ENCODE measurements at places on chromosomes 4 and X.
A peak's percentile ranks its signal among the peaks of the same experiment; 100 is the strongest.

- DNase-seq: peak; percentile 23
Measured at GRCh38 chr4:173046818-173047217, 121.8 kb upstream of the GALNT7 start.

GRCh38 chrX:141673946-141674345, 24.6 kb downstream of the SPANXD start:
- DNase-seq: no peak

GRCh38 chr4:12844141-12844540, 640.0 kb downstream of the RAB28 start:
- DNase-seq: no peak

DNA sequence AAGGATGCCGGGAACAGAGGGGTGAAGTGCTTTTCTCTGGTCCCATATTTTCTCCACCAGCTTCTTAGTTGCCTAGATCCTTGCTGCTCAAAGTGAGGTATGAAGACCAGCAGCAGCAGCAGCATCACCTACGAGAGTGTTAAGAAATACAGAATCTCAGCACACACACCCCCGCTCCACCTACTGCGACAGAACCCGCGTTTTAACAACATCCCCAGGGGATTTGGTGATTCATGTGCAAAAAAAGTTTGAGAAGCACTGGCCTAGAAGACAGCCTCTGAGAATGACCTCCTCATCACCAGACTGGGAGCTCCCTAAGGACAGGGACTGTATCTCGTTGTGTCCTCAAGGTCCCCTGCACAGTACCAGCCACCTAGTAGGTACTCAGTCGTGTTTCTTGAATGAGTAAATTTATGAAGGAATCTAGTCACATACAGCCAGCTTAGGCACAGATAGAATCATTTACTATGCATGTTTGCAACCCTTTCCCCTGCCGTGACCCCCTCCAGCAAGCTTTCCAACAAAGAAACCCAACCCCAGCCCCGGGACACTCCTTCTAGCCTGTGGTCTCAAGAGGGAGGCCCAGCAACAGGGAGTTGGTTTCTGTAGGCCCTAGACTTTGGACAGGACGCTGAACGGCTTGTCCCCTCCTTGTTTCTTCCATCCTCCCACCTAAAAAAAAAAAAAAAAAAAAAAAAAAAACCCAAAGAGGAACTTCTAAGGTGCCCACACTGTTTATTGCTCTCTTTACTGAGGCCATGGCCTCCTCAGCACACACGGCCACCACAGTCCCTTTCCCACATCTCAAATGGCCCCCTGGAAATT, 21.5 kb downstream of the RTL5 start:
- DNase-seq: no peak

DNA sequence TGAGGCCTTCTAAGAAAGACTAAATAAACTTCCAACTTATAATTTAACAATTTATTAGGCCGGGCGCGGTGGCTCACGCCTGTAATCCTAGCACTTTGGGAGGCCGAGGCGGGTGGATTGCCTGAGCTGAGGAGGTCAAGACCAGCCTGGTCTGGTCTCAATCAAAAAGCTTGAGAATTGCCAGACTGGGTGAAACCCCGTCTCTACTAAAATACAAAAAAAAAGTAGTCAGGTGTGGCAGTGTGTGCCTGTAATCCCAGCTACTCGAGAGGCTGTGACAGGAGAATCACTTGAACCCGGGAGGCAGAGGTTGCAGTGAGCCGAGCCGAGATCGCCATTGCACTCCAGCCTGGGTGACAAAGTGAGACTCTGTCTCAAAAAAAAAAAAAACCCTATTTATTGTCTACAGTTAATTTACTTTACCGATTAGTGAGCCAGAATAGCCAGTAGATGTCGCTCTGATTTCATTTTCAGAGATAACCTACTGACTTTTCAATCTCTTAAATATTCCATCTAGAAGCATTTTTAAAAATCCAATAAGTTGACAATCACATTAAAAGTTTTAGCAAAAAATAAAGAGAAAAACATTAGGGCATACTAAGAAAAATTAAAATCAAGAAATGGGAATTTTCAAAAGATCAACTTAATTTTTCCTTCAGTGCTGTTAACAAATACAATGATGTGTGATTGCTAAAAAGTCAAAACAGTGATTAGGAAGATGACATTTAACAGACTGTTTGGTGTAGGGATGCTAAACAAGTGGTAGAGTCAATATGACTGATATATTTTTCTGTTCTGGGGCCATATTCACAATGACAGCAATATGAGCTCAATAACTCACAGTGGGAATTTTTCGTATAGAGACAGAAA, 4.3 kb upstream of the SHROOM3 start:
- peak; percentile 37 for DNase-seq

GRCh38 chrX:29237972-29238371, 650.7 kb downstream of the IL1RAPL1 start:
- no peak for DNase-seq

- no peak for DNase-seq
Measured at GRCh38 chr4:137794764-137795254, 262.5 kb upstream of the PCDH18 start.

GRCh38 chr4:6372649-6373525, 99.5 kb downstream of the PPP2R2C start:
- peak; percentile 42 for DNase-seq

GRCh38 chr4:40288566-40288965, 46.6 kb upstream of the CHRNA9 start:
- no peak for DNase-seq

- DNase-seq: peak; percentile 20
Measured at GRCh38 chrX:118807151-118808017, 16.2 kb upstream of the ZCCHC12 start.

- DNase-seq: no peak
Measured at GRCh38 chrX:147890756-147891155, 21.0 kb upstream of the FMR1 start.

GRCh38 chr4:2786152-2786671, 6.7 kb upstream of the SH3BP2 start:
- no peak for DNase-seq

- no peak for DNase-seq
Measured at GRCh38 chrX:134743091-134743490, 84.8 kb upstream of the PLAC1 start.

GRCh38 chr4:123340381-123340701, 56.3 kb upstream of the SPRY1 start:
- no peak for DNase-seq

DNA sequence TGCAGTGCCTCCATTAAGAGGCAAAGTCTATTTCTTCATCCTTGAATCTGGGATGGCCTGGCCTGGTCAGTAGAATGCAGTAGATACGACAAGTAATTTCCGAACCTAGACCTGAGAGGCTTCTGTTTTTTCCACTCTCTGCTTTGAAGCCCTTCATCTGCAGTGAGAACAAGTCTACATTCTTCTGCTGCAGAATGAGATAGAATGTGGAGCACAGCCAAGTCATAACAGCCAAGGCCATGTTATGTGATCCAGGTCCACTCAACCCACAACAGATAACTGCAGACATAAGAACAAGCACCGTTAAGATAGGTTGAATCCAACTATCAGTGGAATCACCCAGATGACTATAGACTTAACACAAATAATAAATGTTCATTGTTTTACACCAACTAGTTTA, 1297.7 kb downstream of the C4orf33 start:
- no peak for DNase-seq

- DNase-seq: no peak
Measured at GRCh38 chr4:176945334-176945733, 152.6 kb upstream of the VEGFC start.

GRCh38 chr4:22901631-22902030, 208.9 kb downstream of the GBA3 start:
- no peak for DNase-seq

DNA sequence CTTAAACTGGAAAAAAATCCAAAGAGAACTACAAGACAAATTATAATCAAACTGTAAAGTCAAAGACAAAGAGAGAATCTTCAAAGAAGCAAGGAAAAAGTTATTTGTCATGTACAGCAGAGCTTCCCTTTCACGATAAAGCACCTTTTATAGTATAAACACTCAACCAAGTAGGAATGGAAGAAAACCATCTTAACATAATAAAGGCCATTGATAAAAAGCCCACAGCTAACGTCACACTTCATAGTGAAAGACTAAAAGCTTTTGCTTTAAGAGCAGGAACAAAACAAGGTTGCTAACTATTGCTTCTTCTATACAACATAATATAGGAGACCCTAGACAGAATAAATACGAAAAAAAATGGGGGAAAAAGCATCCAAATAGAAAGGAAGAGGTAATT, 595.7 kb upstream of the POU3F4 start:
- DNase-seq: no peak

GRCh38 chr4:17763416-17763815, 18.0 kb downstream of the FAM184B start:
- DNase-seq: no peak

DNA sequence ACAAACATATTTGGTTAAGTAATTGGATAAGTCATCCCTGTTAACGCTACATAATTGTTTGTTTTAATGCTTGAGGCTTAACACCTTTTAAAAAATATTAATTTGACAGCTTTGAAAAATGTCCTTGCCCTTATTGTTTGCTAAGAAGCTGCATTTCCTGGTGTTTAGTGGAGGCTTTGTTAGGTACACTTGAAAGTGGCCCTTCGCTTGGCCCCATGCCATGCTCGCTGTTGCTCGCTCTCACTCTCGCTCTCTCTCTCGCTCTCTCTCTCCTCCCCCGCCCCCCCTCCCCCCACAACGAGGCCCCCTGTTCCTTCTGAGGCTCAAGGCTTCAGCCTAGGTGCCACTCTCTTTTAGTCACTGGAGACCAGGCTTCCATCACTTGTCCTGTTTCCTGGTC, 139.6 kb downstream of the DCLK2 start:
- DNase-seq: peak; percentile 86

DNA sequence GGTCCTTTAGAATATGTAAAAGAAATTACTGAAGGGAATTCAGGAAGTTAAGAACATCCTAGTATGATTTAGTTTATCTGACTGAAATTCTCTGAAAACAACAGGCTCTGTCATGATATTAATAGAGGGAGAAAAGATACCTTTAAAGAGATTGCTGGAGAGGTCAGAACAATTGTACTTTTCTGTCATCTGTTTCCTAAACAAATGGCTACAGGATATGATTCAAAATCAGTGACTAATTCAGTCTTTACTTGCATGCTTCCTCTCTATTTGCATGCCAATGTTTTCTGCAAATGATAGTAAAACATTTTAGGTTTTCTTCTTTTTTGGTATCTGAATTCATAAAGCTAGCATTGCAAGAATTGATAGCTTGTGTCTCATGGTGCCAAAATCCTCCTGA, 616.7 kb upstream of the PCDH7 start:
- DNase-seq: no peak

DNA sequence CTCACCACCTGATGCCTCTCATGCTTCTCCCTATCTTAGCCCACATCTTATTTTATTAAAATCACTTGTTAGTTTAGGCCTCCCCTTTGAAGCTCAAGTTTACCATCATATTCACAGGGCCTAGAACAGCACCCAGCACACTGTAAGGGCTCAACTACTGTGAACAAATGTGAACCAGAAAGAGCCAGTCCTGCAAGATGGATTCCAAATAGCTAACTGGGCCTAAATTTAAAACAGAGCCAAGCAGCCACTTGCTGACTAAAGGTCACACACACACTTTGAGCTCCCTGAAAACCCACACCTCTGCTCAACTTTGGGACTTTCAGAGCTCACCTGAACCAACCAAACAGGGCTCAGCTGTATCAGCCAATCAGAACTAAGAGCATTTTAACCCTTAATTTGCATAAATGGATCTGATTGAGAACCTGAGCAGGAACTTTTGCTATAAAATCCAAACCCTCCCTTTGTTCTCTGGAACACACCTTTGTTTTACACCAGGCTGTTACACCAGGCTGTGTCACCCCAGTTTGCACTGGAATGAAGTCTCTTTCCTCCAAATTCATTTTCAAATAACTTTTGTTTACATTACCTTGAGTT, 62.1 kb upstream of the EXOC1L start:
- no peak for DNase-seq

DNA sequence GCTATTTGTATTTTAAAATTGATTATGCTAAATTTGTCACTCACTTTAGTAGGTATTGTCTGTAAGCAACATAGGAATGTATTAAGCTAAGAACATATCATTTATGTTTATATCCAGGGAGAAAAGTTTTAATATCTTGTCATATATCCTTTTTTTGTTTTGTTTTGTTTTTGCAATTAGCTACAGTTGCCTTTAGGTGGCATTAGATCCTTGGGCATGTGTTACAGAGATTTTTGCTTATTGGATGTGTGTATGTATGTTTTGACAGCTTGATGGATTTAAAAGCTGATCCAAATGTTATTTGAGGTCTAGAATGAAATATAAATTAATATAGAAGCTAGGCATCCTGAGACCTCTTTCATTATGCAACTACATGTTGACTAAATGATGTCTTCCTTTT, 36.1 kb upstream of the OTUD4 start:
- peak; percentile 15 for DNase-seq

GRCh38 chr4:148273501-148273986, 168.7 kb downstream of the NR3C2 start:
- peak; percentile 33 for DNase-seq

DNA sequence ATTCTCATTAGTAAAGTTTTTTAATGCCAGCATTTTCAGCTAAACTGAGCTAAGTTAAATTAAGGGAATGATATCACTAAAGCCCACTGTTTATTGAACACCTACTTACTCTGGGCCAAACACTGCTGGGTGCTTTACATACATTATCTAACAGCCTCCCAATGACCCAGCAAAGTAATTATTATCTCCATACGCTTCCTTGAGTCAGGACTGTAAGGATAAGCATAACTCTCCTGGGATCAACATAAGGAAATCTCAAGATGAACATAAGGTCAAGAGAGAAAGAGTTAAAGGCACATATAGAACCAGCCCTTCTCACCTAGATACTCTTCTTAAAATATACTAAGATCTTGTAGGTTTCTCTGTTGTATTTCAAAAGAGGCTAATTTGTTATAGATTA, 13.7 kb downstream of the BMX start:
- no peak for DNase-seq

- DNase-seq: no peak
Measured at GRCh38 chr4:61376301-61376700, 176.2 kb downstream of the ADGRL3 start.

GRCh38 chrX:38356401-38356800, 4.0 kb downstream of the OTC start:
- no peak for DNase-seq

GRCh38 chr4:120520761-120521160, 401.8 kb downstream of the PRDM5 start:
- DNase-seq: no peak

DNA sequence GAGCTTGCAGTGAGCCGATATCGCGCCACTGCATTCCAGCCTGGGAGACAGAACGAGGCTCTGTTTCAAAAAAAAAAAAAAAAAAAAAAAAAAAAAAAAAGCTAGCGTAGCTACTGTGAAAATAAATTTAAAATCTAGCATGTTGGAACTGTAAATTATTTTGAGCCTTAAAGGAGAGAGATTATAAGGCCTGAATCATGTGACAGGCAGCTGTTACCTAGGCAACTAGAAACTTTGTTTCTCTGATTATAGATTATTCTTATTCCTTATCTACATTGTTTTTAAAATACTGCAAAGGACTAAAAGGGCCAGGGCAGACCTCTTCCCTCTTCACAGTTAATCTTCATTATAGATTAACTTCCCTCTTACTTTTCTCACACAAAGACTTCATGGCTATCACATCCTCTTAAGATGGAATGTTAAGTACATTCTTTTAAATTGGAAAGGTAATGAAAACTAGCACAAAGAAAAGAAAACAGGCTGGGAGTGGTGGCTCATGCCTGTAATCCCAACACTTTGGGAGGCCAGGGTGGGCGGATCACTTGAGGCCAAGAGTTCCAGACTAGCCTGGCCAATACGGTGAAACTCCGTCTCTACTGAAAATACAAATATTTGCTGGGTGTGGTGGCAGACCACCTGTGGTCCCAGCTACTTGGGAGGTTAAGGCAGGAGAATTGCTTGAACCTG, 21.1 kb upstream of the PDS5A start:
- DNase-seq: no peak

- DNase-seq: peak; percentile 55
Measured at GRCh38 chr4:125316791-125317524, 2.2 kb downstream of the FAT4 start.
